ENCODE measurements at places on chromosomes 5 and 9. TPM values are rescaled to one million over a fixed set of nuclear protein-coding genes. Genes with fewer than 3 reads are reported as not detected.

GRCh38 chr5:39337252-39337915 is 26.9 kb downstream of the C9 start:
- no peak overlapping the region for H3K27ac ChIP-seq
- no peak for DNase-seq
- no peaks in the 10 kb centered on the region for H3K4me1 ChIP-seq
- H3K4me3 ChIP-seq, result no peak overlapping the region
- H3K36me3 ChIP-seq, result no peaks in the 10 kb centered on the region

DNA sequence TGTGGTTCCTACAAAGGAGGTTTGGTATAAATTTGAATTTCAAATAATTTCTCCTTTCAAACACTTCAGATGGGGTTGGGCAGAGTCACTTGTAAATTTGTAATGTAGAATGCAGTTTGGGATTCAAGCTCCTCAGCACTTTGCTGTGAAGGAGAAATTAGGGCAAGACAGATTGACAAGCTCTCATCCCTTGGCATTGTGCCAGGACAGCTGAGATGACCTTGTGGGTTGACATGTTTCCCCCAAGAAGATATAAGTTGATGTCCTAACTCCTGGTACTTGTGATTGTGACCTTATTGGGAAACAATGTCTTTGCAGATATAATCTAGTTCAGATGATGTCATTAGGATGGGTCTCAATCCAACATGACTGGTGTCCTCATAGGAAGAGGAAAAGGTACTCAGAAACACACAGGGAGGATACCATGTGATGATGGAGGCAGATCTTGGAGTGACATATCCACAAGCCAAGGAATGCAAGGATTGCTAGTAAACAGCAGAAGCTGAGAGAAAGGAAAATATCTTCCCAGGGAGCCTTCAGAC is 408.3 kb downstream of the MED10 start:
- H3K27me3 ChIP-seq, result no peaks in the 10 kb centered on the region
- H3K27ac ChIP-seq, result no peak overlapping the region
- H3K4me1 ChIP-seq, result no peaks in the 10 kb centered on the region
- H3K4me3 ChIP-seq, result no peak overlapping the region
- no peak for DNase-seq

GRCh38 chr9:130918101-130918825 is 20.8 kb downstream of the FIBCD1 start:
- DNase-seq, result no peak
- H3K36me3 ChIP-seq, result no peaks in the 10 kb centered on the region
- H3K27ac ChIP-seq, result no peak overlapping the region
- peaks cover 13% of the 10 kb centered on the region for H3K27me3 ChIP-seq

DNA sequence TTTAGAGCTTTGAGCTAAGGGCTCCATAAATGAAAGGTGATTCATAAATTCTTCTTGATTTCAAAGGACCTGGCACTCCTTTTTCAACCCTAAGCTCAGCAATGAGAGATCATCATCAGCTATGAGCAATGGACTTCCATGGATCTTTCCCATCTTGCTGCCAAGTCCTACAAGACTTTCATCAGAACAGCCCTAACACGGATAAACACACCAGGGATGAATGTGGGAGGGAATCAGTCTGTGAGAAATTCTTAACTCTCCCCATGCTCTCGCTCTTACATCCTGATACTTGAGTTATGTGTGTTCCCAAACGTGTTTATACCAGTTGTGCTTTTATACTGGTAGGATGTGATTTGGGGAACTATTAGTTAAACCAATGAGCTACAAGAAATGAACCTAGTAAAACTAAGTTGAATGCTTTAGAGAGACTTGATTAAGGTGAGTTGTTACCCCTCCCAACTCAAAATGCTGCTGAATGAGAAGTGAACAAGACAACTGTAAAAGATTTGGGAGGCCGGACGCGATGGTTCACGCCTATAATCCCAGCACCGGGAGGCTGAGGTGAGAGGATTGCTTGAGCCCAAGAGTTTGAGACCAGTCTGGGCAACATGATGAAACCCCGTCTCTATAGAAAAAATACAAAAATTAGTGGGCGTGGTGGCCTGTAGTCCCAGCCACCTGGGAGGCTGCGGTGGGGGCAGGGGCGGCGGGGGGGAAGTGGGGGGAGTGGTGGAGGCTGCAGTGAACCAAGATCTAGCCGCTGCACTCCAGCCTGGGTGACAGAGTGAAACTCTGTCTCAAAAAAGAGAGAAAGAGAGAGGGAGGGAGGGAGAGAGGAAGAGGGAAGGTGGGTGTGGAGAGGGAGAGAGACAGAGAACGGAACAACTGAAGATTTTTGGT is 5.2 kb upstream of the RPL26L1 start:
- peak overlapping the region; percentile 99 for H3K27ac ChIP-seq
- peak overlapping the region; percentile 16 for H3K4me3 ChIP-seq
- DNase-seq, result peak; percentile 82
- H3K27me3 ChIP-seq, result no peaks in the 10 kb centered on the region

DNA sequence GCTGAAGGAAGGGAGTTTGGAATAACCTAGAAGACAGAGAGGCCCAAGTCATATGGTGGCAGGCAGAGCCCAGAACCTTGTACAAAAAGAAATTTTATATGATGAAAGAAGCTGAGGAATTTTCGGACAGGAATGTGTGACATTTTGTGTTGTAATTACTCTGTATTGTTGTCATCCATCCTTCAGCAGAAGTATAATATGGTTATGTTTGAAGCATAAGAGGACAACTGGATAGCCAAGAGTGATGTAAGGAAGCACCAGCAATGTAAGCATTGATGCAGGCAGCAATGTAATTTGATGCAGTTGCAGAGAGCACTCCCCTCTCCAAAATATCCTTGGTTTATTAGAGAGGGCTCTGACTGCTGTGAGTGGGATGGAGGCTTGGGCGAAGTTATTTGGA is 19.1 kb upstream of the SNX2 start:
- H3K36me3 ChIP-seq, result no peaks in the 10 kb centered on the region
- DNase-seq, result no peak
- H3K4me3 ChIP-seq, result no peak overlapping the region

- H3K4me3 ChIP-seq, result no peak overlapping the region
- H3K4me1 ChIP-seq, result no peaks in the 10 kb centered on the region
- no peaks in the 10 kb centered on the region for H3K27me3 ChIP-seq
Measured at GRCh38 chr9:136516191-136516654, 29.6 kb downstream of the NOTCH1 start.

DNA sequence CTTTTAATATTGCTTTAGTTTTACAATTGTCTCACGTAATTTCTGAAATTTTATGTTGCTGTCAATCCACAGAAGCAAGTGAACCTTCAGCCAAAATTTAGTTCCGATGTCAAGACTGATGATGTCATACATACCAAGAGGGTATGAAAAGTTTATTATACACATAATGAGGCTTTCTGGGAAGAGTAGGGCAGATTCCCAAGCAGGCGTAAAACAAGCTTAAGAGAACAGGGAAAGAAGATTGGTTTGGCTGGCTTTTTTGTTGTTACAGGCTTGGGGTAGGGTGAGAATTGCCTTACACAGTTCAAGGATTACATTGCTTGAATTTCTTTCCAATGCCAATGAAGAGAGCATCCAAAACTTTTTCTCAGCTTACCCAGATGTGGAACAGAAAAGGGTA is 1962.9 kb upstream of the CDH6 start:
- H3K36me3 ChIP-seq, result no peaks in the 10 kb centered on the region
- H3K27me3 ChIP-seq, result no peaks in the 10 kb centered on the region
- no peak overlapping the region for H3K27ac ChIP-seq

GRCh38 chr5:1152156-1152555 is 40.3 kb upstream of the SLC12A7 start:
- 0 out of 2 replicates have a peak, but pooled peaks cover 3% of the 10 kb centered on the region for H3K36me3 ChIP-seq
- H3K27ac ChIP-seq, result peak overlapping the region; percentile 76
- H3K27me3 ChIP-seq, result peaks cover 10% of the 10 kb centered on the region
- peaks cover 61% of the 10 kb centered on the region for H3K4me1 ChIP-seq

DNA sequence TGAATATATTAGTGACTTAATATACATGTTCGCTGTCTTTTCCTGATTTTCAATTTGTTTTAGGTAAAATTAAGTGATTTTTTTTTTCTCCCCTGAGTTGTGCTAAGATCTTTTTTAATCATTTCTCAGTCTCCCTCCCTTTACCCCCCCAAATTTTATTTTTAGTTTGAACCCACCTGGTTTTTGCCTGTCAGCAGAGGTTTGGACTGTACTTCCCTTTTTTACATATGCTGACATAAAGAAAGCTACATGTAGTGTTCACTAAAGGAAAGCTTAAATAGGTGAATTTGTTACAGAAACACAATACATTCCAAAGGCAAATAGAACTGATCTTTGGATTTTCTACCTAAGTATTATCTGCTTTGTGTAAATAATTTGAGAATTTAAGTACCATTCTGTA is 82.2 kb downstream of the IPO11 start:
- DNase-seq, result no peak
- H3K27ac ChIP-seq, result no peak overlapping the region
- no peaks in the 10 kb centered on the region for H3K27me3 ChIP-seq
- H3K36me3 ChIP-seq, result peaks cover 13% of the 10 kb centered on the region

DNA sequence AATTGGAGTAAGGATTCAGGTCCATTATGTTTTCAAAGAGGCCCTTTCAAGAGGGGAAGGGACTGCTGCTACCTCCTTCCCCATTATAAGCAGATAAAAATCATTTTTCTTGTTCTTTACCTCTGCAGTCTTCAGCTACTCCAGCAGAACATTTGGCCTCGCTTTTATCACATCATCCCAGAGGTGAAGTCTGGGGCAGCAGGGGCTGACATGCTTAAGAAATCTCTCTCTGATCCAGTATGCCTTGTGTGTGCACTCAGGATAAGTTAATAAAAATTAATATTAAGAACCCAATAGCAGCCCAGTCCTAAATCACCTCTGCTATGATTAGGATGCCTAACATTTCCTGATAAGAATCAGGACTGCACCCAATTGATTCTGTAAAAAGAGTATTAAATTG is 306.9 kb upstream of the NREP start:
- no peaks in the 10 kb centered on the region for H3K27me3 ChIP-seq
- H3K36me3 ChIP-seq, result no peaks in the 10 kb centered on the region
- no peak overlapping the region for H3K4me3 ChIP-seq

GRCh38 chr5:41935544-41935943 is 10.5 kb downstream of the FBXO4 start:
- no peak overlapping the region for H3K27ac ChIP-seq
- H3K4me1 ChIP-seq, result no peaks in the 10 kb centered on the region
- H3K27me3 ChIP-seq, result no peaks in the 10 kb centered on the region
- no peak for DNase-seq

GRCh38 chr5:72160959-72161358 is 53.7 kb downstream of the MAP1B start:
- H3K4me3 ChIP-seq, result no peak overlapping the region
- H3K4me1 ChIP-seq, result peaks cover 49% of the 10 kb centered on the region
- DNase-seq, result no peak
- H3K27me3 ChIP-seq, result no peaks in the 10 kb centered on the region
- H3K36me3 ChIP-seq, result peaks cover 63% of the 10 kb centered on the region
- peak overlapping the region; percentile 46 for H3K27ac ChIP-seq

DNA sequence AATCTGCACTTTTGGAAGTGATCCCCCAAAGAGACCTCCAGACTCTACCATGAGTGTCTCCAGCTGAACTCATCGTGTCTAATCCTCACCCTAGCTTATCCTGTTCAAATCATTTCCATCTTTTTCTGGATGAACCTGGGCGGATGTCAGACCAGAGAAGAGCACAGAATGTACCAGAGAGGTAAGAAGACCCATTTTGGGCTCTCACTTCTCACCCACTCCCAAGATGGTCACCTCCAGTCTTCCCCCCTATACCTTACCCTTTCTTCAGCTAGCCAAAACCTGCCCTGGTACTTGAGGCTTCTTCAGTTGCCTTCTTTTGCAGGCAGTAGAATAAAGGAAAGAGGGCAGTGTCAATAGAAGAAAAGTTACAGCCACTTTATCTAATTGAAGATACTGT is 27.9 kb upstream of the ANXA2R start:
- peaks cover 32% of the 10 kb centered on the region for H3K4me1 ChIP-seq
- peak overlapping the region; percentile 98 for H3K27ac ChIP-seq
- H3K4me3 ChIP-seq, result peak overlapping the region; percentile 70
- no peaks in the 10 kb centered on the region for H3K27me3 ChIP-seq
- DNase-seq, result no peak
- peaks cover 34% of the 10 kb centered on the region for H3K36me3 ChIP-seq

- peaks cover 31% of the 10 kb centered on the region for H3K27me3 ChIP-seq
- no peaks in the 10 kb centered on the region for H3K4me1 ChIP-seq
- H3K27ac ChIP-seq, result no peak overlapping the region
- DNase-seq, result no peak
Measured at GRCh38 chr5:112412346-112412745, 6.7 kb downstream of the EPB41L4A start.

- no peaks in the 10 kb centered on the region for H3K27me3 ChIP-seq
- no peaks in the 10 kb centered on the region for H3K36me3 ChIP-seq
- no peak overlapping the region for H3K4me3 ChIP-seq
- H3K4me1 ChIP-seq, result no peaks in the 10 kb centered on the region
- H3K27ac ChIP-seq, result no peak overlapping the region
- no peak for DNase-seq
Measured at GRCh38 chr9:25917731-25918362, 239.6 kb upstream of the TUSC1 start.

DNA sequence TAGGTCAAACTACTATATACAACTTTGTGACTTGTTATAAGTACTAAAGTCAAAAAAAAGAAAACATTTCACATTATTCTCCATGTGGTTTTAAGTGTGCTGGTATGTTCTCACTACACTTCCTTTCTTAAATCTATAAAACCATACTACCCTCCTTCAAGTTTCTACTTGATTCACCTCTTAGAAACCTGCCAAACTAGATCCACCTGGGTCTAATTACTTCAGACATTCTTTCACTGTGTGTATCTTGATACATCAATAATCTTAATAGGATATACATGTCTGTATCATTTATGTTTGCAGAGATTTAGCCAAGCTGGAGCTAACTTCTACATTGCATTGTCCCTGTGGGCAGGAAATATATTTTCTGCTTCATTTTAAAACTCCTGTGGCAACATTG is 1012.6 kb downstream of the EFNA5 start:
- H3K27ac ChIP-seq, result no peak overlapping the region
- no peaks in the 10 kb centered on the region for H3K27me3 ChIP-seq
- no peak overlapping the region for H3K4me3 ChIP-seq
- no peaks in the 10 kb centered on the region for H3K4me1 ChIP-seq
- H3K36me3 ChIP-seq, result no peaks in the 10 kb centered on the region

DNA sequence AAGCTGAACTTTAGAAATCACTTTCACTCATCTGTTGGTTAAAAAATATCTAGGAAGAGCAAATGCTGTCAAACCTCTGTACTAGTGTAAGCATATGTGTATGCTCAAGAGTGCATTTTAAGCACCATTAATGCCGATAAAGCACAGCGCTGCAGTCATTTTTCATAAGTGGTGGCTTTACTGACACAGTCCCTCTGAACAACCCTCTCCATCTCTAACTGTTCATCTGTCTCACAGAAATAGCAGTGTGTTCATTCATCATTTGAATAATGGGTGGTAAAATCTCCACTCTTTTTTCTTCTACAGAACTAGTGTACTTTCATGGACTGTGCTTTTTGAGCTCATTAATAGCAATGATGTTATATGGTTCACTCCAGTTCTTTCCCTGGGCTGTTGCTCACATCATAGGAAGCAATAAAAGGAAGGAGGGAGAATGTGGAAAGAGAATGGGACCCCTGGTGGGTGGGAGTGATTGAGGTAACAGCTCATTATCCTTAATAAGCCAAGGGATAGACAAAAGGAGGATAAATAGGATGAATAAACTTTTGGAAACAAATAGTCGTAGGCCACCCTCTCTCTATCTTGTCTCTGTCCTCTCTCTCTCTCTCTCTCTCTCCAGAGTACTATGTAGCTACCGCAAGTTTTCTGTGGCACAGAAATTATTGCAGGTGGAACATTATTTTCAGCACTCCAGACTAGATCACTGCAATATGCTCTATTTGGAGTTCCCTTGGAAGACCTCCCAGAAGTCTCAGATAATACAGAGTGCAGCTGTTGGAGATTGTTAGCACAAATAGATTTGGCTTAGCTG is 117.9 kb upstream of the PRDM9 start:
- no peak overlapping the region for H3K27ac ChIP-seq
- no peaks in the 10 kb centered on the region for H3K27me3 ChIP-seq
- no peak overlapping the region for H3K4me3 ChIP-seq
- H3K36me3 ChIP-seq, result no peaks in the 10 kb centered on the region
- no peak for DNase-seq
- no peaks in the 10 kb centered on the region for H3K4me1 ChIP-seq

CDKN2B gene
- 22.3 TPM for total RNA-seq

BARX1 gene
- not detected for total RNA-seq

SLC6A7 gene
- total RNA-seq, result not detected

Data from SJSA1 (cell line).